ENCODE measurements at places on chromosomes 12 and 14.

DNA sequence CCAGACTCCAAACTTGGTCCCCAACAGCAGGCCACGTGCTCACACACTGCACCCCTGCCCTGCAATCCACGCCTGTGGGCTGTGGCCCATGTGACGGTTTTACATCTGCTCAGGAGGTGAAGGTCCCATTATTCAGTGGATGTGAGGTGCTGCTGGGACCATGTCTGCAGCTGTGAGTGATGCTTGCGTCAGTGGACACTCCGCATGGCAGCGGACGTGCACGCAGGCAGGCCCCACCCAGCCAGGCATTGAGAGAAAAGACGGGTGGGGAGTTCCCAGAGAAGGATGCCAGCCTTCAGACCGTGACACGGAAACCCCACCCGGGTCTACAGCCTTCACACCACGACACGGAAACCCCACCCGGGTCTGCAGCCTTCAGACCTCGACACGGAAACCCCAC is 67.6 kb downstream of the NOC4L start:
- no peak for DNase-seq

- DNase-seq: no peak
These were observed 3.3 kb upstream of the TMEM117 start for GRCh38 chr12:43832463-43833168.

- no peak for DNase-seq
These were observed 40.2 kb downstream of the B4GALNT3 start for GRCh38 chr12:499837-500458.

DNA sequence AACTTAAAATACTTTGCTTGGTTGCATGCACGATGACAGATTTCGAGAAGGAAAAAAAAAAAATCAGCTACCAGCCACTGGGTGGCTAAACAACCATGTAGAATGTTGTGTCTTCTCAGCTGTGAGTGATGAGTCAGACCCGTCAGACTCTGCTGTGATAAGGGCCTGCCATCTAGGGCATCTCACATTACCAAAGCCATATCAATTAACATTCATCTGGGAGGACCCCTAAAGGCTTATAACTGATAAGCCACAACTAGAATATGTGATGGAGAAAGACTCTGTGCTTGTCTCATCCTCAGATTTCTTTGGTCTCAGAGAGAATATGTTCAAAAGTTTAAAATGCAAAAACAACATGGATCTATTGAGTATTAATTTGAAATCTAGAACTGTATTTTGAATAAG is 111.5 kb downstream of the PAX9 start:
- DNase-seq: peak; percentile 96

- DNase-seq: peak; percentile 81
These were observed 857 bp downstream of the ETNK1 start for GRCh38 chr12:22625762-22626294.

DNA sequence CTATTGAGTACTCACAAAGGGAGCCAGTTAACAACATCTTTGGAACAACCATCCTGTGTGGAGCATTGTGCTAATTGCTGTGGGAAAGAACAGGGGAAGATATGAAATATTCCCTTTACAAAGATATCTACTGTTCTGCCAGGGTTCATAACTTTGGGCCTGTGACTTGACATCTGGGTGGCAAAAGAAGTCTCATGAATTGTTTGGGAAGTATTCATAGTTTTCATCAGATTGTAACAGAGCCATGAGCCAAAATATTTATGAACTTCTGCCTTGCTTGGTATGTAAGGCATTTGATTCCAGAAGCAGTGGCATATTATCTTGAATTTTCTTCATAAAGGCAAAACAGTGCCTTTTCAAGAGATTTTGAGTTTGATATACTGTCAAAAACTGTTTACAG is 816.2 kb downstream of the DIO2 start:
- DNase-seq: no peak

GRCh38 chr14:59704054-59704645 is 127.5 kb upstream of the CCDC175 start:
- DNase-seq: no peak

DNA sequence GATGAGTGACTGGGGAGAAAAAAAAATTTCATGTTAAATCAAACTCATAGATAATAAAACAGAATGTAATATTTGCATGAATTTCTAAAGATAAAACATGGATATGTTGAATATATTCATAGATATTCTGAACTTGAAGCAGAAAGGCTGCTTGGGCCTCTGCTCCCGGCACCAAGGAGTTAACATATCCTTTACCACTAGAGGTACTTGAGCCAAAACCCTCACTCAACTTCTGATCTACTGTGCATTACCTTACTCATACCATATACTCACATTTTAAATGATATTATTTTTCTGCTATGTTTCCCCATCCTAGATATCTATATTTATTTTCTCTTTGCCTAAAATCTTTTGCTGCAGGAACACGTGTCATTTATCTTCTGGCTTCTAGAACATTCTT is 14.9 kb downstream of the AREL1 start:
- no peak for DNase-seq

DNA sequence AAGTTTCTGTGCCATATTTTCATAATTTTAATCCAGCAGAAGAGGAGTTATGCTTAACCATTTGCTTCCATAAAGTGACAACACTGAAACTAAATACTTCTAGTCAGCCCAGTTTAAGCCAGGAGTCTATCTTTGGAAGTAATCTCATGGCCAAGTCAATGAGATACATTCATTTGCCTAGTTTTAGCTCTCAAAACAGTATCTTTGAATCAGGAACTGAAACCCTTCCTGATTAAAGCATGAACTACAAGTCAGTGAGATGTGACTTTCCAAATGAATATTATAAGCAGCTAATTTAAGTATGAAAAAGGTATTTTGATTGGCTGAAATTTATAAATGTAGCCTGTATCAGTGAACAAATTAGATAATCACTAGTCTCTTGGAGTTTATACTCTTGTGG is 491.5 kb downstream of the SLC6A15 start:
- no peak for DNase-seq

DNA sequence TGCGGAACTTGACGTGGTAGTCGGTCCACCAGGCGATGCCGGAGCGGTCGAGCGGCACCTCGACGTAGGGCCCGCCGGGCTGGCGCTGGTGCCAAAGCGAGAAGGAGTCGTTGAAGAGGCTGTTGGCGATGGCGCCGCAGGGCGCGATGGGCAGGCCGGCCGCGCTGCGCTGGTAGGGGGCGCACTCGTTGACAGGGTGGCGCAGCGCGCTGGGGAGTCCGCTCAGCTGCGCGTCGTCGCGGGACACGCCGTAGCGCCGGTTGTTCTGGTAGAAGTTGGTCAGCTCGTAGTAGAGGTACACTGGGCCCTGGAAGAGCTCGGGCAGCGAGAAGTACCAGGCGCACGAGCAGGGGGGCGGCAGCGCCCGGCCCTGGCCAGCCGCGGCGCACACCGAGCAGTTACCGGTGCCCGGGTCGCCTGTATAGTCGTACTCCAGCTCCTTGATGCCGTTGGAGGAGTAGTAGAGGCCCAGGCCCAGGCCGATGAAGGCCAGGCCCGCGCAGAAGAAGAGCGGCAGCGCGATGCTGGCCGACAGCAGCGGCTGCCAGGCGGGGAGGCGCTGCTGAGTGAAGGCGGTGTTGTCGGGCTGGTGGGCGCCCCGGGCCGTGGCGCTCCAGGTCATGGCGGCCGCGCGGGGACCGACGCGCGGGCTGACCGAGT is 482 bp downstream of the TMEM30B start:
- peak; percentile 75 for DNase-seq

- no peak for DNase-seq
These were observed 75.4 kb downstream of the PAPLN start for GRCh38 chr14:73312687-73313086.

- DNase-seq: no peak
These were observed 338.5 kb downstream of the FSCB start for GRCh38 chr14:44168566-44168965.

- no peak for DNase-seq
These were observed 6.1 kb upstream of the HELB start for GRCh38 chr12:66296176-66296683.

- DNase-seq: no peak
These were observed 328.6 kb downstream of the MDGA2 start for GRCh38 chr14:47346849-47347248.

DNA sequence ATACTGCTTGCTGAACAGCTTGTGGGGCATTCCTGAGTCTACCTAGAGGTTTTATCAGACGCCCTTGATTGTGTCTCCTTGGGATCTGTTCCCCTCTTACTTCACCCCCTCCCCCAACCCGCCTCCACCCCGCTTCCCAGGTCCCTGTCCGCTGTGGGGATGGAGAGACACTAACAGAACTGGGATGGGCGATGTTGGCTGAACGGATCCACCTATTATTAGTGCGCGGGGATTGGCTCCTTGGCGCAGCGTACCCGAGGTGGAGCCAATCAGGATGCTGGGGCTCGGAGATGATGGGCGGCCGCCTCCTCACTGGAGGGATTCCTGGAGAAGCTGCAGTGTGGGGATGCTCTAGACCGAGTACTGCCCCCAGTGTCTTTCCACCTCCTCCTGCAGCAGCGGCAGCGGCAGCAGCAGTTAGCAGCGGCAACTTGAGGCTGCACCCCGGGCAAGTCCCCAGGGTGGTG is at the start of gene SYT1:
Gene SYT1, plus strand, starts transcription at position 372 of the 467 bp plus-strand sequence.
- peak; percentile 95 for DNase-seq

- DNase-seq: peak; percentile 44
These were observed 60.6 kb downstream of the LGMN start for GRCh38 chr14:92687681-92688433.

GRCh38 chr12:74647256-74647655 is 109.6 kb downstream of the ATXN7L3B start:
- DNase-seq: no peak

DNA sequence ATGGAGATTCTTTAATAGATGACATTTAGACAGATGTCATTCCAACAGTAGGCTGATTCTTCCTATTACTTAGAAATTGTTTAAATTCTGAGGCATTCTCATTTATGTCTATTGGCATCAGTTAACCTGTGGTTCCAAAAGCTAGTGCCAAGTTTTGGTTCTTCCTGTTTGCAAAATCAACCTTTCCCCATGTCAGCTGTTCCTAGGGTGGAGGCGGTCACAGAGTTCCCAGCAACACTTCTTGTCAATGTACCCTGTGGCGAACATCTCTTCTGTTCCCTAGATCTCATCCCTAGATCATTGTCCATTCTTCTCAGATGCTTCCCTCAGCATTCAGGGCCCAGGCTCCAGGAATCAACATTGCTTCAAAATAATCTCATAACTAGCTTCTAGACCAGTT is 140.9 kb downstream of the PHLDA1 start:
- no peak for DNase-seq

DNA sequence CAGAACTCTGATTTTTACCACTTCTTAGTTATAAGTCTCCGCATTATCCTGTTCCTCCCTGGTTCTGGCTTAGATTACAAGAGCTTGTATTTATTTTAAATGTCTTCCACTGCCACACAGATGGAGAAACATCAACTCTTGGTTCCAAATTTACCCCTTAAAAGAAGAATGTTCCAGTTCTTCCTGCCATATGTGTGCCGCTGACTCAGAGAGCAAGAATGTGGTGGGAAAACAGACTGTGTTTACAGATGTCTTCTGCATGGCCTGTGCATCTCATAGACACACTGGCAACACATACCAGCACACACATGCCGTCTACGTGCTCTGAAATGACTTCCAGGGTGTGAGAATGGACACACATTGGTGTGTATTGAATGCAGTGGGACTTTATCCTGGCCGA is 383.0 kb downstream of the LRIG3 start:
- no peak for DNase-seq

DNA sequence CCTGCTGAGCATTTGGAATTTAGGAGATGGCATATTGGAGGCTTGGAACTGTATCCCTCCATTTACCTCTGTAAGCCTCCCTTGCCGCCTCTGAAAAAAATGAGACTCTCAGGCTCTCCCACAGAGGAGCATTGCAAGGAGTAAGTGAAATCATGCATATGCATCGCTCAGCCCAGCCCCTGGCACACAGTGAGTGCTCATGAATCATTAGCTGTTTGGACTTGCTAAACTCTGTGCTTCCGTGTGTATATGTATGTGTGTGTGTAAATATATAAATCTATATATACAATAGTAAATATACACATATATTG is 17.1 kb upstream of the TBX3 start:
- DNase-seq: peak; percentile 45

GRCh38 chr12:44655846-44656245 is 220.3 kb downstream of the NELL2 start:
- DNase-seq: no peak

Data from mesendoderm (in vitro differentiated cells).